ENCODE measurements at places on chromosomes 2 and 18.

- no peak for DNase-seq
Measured at GRCh38 chr2:214481204-214481603, 70.3 kb downstream of the VWC2L start.

DNA sequence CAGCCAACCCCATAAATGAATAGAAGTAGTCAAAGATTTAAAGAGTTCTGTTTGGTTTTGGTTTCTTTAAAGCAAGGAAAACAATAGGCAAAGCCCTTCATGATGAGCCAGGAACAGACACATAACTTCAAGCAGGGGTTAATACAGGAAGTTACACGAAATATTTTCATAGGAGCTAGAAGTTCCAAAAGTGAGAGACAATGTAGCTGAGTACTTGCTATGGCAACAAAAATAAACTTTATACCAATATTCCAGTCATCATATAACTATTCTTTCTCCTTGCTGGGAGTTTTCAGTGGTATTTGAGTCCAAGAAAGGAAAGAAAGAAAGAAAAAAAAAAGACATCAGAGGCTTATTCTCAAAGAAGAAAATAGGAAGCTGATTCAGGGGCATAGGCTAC, 56.2 kb downstream of the COBLL1 start:
- no peak for DNase-seq

- no peak for DNase-seq
Measured at GRCh38 chr2:88038263-88039105, 17.1 kb downstream of the KRCC1 start.

GRCh38 chr2:72032481-72033041, 115.1 kb downstream of the CYP26B1 start:
- DNase-seq = no peak

- DNase-seq = no peak
Measured at GRCh38 chr2:44964752-44965236, 23.3 kb downstream of the SIX3 start.

DNA sequence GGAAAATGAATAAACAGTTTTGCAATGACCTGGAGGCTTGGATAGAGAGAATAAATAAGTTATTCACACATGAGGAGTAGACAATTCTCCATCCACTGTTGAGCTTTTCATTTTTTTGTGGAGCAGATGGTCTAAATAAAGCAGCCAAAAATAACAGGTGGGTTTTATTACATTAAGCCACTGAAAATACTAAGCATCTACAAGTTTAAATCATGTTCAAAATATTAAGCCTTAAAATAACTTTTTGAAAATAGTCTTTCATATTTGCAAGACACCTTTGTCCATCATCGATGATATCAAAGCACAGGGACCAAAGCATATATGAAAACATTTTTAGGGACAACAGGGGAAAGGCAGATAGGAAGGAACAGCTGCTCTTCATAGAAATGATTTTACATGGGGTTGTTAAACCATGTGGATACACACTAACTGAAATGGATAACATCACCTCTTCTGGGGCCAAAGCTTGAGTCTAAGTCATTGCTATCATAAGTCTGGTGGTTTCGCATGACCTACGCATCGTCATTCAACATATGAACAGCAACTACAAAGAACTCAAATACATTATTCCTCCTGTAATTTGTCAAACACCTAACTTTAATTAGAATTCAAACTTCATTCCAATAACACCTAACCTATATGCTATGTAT, 197.6 kb upstream of the CHST9 start:
- no peak for DNase-seq

DNA sequence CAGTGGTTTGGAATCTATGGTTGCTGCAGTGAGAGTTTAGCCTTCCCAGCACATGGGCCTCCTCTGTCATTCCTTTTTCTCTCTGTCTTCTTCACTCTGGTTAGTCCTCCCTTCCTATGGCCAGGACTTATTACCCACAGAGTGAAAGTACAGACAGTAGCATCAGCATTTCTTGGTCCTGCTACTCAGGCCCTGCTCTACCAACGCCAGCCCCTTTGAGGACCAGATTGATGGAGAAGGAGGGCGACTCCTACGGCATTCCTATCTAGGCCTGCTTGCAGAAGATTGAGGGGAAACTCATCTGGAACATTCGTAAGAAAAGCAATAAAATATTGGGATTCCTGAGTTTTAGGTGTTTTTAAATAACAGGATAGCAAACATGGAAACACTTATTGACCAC, 43.5 kb downstream of the BMP10 start:
- no peak for DNase-seq

- no peak for DNase-seq
Measured at GRCh38 chr18:78586586-78586985, 393.0 kb upstream of the SALL3 start.

DNA sequence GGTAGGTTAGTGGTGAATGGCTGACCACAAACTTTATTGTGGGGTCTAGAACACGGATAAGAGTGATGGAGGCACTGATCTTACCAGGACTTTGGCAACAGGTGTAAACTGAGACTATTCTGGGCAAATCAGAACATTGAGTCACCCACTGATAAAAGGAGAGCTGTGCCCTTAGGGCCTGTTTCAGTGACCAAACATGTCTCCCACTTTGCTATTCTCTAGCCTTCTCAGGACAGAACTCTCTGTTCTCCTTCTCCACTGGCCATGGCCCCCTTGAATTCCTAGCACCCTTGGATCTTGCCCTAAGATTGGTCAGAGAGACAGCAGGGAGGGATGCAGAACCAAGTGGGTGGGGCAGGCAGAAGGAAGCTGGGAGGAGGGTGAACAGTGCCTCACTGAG, 18.3 kb downstream of the TRPM8 start:
- no peak for DNase-seq

DNA sequence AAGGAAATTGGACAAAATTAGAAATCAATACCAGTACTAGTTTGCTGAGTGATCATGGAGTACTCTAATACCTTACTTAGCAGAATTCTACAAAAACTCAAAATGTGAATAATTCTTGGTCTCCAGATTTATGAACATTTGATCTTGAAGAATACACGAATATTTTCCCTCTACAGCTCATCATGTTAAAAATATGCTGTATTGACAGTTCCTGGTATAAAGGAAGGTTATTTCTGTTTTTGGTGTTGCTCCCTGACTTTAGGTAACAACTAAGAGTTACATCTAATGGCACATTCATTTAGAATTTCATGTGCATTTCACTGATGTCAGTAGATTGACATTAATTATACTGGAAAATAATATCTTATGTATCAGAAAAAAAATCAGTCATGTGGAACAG, 479.2 kb upstream of the PKDCC start:
- DNase-seq = no peak
